CD4-positive, alpha-beta T cell treated with Interleukin-6 for 4 hours (primary cell): ENCODE measurements at places on chromosomes 6 and 20.

- DNase-seq = no peak
These were observed 19.9 kb downstream of the NRN1 start for GRCh38 chr6:5986861-5987260.

GRCh38 chr20:4026093-4026601 is 10.8 kb upstream of the RNF24 start:
- no peak for DNase-seq

DNA sequence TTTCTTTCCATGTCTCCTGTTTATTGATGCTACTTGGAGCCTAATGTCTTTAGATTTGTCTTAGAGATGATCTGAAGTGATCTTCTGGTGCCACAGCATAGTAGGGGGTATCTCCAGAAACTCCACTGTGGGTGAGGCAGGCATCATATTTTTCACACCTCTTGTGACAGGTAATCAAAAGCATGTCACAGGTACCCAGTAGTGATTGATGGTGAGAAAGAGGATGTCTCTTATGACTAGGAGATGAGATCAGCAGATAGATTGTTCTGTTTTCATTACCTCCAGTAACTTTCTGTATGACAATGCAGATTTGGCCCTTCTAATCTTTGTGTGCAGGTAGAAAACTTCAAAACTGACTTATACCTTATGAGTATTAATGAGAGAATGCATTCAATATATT is 13.5 kb downstream of the NCOA7 start:
- DNase-seq = peak; percentile 19

- peak; percentile 37 for DNase-seq
These were observed 1.1 kb downstream of the BAG2 start for GRCh38 chr6:57173056-57173885.

DNA sequence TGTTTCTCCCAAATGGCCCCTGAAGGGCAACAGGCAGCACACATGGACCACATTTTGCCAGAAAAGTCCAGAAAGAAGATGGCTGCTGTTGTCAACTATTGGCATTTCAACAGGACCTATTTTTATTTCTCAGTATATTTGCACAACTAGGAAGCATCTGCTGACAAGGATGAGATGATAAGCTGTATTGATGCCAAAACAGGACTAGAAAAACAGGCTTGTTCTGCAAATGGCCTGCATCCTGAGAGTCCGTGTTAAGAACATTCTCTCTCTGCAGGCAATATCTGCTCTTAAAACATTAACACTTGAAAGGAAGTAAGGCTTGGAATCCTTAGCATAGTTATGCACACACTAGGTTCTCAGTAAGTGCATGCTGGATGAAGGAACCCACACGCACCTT is 283.7 kb downstream of the ESR1 start:
- DNase-seq = no peak

- DNase-seq = no peak
These were observed 15.7 kb downstream of the PANK2 start for GRCh38 chr20:3904857-3905256.

GRCh38 chr6:36962874-36963273 is 8.3 kb downstream of the PI16 start:
- peak; percentile 87 for DNase-seq

DNA sequence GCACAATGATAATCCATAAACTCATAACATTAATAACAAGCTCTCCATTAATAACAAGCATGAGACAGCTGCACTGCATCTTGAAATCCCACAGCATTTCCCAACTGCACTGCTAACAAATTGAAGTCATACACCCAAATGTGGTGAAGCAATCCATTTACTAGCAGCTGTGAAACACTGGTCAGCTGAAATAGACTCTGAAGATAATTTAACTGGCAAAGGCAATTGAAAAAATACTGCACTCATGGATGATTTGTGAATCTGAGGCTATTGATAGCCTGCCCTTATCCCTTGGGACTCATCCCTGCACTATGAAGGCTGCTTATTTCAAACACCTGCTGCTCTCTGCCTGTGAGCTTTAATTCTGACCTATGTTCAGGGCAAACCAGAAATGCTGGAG is 49.1 kb upstream of the PLCB1 start:
- DNase-seq = no peak

DNA sequence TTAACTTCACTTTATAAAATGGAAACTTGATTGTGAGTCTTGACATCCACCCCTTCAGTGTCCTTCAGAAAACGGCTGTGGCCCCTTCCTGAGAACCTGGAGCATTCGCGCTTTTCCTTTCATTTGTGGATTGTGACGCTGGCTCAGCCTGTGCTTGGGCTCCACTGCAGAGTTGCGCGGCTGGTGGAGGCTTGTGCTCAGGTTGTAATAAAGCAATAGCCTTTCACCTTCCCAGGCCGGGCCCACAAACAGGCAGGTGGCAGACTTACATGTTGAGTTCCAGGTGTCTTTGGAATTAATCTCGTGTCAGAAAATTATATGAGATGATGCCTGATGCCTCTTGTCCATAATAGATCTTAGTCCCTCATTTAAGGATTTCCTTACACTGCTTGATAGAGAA is 199.9 kb downstream of the CDH4 start:
- DNase-seq = no peak

DNA sequence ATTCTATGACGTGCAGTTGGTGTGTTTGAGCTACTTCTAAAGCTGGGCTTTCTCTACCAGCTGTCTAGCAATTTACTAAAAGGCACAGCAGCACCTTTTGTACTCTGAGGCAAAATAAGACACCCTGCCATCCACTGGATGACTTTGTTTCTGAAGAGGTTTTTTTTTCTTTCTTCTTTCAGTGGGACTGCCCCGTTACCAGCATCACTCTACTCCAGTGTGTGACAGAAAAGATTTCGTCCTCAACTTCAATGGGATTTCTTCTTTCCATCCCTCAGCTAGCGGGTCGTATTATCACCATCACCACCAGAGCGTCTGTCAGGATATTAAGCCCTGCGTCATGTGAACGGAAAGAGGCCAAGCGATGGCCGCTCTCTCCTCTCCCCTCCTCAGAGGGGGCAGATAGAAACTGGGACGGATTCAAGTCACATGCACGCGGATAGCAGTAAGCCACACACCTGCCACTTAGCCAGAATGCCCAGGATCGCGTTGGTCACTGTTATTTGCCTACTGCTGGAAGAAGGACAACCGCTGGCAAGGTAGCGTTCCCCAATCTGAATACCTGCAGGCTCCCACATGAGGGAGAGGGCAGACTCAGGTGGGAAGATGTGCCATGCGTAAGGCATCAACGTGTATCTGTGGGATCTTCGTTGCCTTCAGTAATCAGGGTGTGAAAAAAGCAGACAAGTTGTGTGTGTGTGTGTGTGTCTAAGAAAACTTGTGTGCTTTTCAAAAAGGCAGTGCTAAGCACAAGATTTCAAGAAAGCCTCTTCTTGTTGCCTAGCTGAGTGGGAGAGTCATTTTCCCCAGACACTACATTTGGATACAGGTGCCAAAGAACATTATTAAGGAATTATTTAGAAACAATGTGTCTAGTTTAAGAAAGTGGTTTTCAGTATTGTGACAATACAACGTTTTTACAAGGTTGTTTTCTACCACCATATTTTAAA is 5.4 kb downstream of the FOXF2 start:
- DNase-seq = no peak

GRCh38 chr6:10719964-10720264 is 3.0 kb upstream of the TMEM14C start:
- DNase-seq = no peak

- no peak for DNase-seq
These were observed 57.2 kb downstream of the IL20RA start for GRCh38 chr6:136987526-136987925.

GRCh38 chr6:106509420-106510089 is 119.7 kb downstream of the RTN4IP1 start:
- DNase-seq = peak; percentile 28

GRCh38 chr6:29763491-29764289 is 40.5 kb downstream of the HLA-F start:
- DNase-seq = no peak
